ENCODE measurements at places on chromosomes 6 and 20.
A peak's percentile ranks its signal among the peaks of the same experiment; 100 is the strongest.

- DNase-seq, result no peak
Measured at GRCh38 chr6:111068109-111068865, 19.0 kb upstream of the SLC16A10 start.

DNA sequence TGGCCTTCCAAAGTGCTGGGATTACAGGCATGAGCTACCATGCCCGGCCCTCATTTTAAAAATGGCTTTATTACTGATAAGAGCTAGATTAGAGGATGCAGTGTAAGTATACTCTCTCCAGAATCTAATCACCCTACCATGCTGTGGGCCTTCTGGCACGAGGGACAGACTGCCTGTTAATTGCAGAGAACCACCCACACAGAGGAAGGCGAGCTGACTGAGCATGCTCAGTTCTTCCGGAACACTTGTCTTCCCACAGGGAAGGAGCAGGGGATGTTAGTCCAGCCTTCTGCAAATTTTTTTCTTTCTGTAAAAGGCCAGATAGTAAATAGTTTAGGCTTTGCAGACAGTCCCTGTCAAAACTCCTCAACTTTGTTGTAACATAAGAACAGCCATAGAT lies 48.9 kb downstream of the ALDH5A1 start:
- no peak for DNase-seq

GRCh38 chr6:45327956-45328522 lies at the start of gene RUNX2:
Gene RUNX2, plus strand, starts transcription at chr6:45328330. Its CDS starts 397 bp downstream, at chr6:45328727.
- peak; percentile 58 for DNase-seq

- DNase-seq, result peak; percentile 72
Measured at GRCh38 chr20:57582432-57583288, 21.8 kb downstream of the PCK1 start.

- DNase-seq, result peak; percentile 91
Measured at GRCh38 chr6:25732468-25733198, 21.9 kb upstream of the SLC17A4 start.

DNA sequence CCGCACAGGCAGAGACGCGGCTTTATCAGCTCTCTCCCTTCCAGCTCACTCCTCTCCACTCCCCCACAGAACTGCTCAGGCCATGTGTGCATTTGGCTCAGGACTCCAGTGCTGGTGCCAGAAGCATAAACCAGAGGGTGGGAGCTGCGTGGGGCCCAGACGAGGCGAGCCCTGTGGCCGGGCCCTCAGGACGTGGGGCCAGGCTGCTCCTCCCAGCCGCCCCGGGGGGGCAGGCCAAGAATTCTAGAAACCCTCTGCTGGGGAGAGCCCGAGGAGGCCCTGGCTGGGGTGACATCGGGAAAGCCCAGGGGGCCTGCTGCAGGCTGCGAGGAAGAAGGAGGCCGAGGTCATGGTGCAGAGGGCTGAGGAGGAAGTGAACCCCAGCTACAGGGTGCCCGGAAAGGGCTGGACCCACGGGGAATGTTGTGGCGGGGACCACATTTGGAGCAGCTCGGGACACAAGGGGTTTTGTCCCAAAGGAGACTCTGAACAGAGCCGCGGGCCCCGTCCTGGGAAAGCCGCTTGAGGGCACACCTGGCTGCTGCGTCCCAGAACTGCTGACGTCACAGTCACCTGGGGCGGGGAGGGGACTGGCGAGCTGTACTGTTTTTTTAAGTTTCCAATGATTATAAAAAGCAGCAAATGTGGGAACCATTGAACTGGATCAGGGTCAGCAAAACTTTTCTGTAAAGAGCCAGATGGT lies 107.1 kb downstream of the BANF2 start:
- peak; percentile 72 for DNase-seq

DNA sequence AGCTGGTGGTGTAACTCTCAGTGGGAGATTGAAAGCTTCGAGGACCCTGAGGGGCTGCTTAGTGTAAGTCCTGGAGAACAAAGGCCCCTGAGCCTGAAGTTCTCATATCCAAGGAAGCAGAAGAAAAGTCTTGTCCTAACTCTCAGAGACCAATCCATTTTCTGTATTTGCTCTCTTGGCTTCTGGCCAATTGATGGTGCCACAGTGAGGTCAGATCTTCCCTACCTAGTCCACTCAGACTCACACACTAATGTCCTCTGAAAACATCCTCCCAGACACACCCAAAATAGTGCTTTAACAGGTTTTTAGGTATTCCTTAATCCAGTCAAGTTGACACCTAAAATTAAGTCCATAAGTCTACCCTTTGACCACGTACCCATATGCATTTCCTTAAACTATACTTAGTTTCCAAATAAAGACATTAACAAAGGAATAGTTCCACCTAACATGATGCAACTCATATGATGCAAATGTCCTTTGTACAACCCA lies 29.4 kb downstream of the ZNF292 start:
- DNase-seq, result no peak

GRCh38 chr6:19301980-19302379 lies 535.2 kb upstream of the ID4 start:
- no peak for DNase-seq

DNA sequence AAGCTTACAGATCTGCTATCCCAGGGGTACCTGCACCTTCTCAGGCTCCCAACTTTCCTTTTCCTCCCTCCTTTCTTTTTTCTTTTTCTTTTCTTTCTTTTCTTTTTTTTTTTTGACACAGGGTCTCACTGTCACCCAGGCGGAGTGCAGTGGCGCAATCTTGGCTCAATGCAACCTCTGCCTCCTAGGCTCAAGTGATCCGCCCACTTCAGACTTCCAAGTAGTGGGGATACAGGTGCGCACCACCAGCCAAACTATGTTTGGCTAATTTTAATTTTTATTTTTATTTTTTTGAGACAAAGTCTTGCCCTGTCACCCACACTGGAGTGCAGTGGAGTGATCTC lies 36.0 kb downstream of the PIM1 start:
- no peak for DNase-seq

DNA sequence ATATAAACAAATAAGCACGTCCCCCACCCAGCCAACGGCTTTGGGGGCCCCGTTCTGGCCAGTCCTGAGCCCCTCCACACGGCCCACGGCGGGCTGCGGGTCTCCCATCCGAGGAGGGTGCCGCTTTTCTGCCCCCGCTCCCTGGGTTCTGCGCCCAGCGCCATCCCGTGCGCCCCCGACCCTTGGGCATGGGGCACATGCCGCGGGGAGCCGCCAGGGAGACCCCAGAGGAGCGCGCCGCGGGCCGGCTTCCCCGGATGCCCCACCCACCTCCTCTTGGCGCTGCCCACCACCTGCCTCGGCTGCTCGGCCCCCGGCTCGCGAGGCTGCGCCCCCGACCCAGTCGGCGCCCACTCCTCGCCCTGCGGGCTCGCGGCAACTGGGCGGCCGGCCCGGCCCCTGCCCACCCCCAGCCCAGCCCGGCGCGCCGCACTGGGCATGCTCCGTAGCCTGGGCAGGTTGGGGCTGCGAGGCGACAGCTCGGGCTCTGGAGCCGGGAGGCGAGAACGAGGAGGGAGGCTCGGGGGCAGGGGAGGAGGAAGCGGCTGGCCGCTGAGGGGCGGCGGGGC lies 570 bp upstream of the PLCB4 start:
- peak; percentile 90 for DNase-seq

DNA sequence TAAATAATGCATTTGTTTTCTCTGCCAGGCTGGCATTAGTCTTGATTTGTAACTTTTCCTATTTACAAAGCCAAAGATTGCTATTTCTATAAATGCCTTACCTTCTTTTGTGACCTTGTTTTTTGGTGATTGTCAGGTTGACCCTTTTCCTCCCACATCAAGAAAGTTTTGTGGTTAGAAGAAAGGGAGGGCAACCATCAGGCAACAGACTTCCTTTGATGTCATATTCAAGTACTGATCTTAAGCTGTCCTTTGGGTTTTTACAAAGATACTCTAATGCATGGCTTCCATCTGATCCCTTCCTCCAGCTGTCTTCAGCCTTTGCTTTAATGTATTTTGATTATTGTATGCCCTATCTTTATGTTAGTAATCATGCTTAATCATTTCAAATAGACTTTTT lies 23.9 kb downstream of the RNF217 start:
- no peak for DNase-seq

GRCh38 chr6:109236115-109237076 lies 141.1 kb downstream of the CEP57L1 start:
- DNase-seq, result peak; percentile 92

GRCh38 chr20:40293740-40294139 lies 395.3 kb downstream of the MAFB start:
- DNase-seq, result no peak

DNA sequence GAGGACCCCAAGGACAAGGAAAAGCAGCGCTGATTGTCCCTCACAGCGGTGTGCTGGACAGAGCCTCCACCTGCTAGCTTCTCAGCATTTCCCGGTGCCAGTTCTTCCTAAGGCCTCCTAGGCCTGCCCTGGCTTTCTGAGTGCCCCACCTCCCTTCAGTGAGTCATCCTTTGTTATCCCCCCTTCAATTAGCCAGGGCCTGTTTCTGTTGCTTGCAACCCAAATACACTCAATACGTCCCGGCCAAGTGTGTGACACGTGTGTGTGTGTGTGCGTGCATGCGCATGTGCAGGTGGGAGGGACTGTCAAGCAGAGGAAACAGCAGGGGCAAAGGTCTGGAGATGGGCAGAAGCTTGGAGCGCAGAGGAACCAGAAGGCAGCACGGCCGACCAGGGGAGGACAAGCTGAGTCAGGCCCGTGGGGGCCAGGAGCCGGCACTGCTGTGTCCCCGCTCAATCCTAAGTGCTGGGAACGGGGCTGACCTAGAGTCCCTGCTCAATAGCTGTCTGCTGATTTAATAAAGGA lies 159.8 kb downstream of the PREX1 start:
- DNase-seq, result no peak

- no peak for DNase-seq
Measured at GRCh38 chr20:24665741-24666191, 196.3 kb downstream of the SYNDIG1 start.

- DNase-seq, result no peak
Measured at GRCh38 chr6:144234399-144234798, 50.7 kb upstream of the UTRN start.

- peak; percentile 75 for DNase-seq
Measured at GRCh38 chr6:75204959-75205775, 686 bp downstream of the COL12A1 start.

DNA sequence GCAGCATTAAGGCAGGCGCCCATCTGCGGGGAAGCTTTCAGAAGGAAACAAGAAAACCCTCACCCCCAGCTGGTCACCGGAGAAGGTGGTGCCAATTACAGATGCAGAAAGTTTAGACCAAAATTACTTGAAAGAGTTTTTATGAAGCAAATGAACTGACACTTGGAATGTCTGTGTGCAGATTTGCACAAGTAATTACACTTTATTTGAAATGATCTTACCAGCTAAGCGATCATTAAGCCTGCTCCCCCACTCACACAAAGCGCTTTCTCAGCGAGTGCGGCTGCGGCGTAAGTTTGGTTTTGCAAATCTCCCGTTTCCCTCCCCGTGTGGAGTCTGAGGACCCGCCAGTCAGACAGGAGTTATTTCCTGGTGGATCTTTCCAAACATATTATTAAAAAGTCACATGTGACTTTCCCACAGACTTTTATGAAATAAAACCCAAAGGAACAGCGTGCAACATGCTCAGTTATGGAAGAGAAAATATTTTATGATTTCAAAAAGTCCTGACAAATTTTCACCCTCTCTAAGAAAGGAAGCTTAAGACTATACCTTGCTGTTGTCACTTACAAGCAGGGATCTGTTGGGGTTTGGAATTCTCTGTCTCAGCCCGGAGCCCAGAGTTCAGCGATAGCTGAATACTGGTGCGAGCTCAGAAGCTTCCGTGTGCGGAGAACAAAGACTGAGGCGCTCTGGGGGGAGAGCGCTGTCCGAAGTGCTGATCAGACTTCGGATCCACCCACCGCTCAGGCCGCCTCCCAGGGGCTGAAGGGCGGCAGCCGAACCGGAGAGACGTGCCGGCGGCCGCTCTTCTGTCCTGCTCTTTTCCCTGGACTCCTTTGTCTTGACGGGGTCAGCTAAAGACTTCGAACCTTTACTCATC lies 2.7 kb upstream of the MYT1 start:
- peak; percentile 94 for DNase-seq

DNA sequence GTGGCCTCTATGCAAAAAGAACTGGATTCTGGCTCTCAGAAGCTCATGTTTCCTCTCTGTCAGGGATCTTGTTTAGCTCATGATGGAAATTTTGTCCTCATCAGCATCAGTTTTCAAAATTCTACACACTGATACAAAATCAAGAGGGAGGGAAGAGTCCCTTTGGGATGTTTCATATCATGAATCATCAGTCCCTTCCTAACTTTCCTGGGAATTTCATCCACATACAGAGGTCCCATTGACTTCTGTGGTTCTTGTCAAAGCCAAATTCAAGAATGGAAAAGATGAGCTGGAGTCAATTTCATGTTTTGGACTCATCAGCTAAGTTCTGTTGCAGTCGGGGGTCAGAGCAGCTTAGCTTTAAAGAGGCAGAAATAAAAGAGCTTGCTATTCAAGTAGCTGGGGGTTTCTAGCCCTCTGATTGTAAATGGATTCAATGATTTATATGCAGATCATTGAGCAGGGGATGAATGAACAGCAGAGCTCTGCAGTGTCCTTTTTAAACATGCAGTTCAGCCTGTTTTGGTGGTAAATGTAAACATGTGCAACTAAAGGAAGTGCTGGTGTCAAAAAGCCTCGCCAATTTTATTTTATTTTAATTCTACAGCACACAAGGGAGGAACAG lies 21.3 kb upstream of the TMEM14A start:
- DNase-seq, result no peak

- peak; percentile 63 for DNase-seq
Measured at GRCh38 chr6:126063512-126064146, 77.3 kb downstream of the TRMT11 start.

GRCh38 chr6:140036196-140036595 lies 661.7 kb upstream of the CITED2 start:
- no peak for DNase-seq

- no peak for DNase-seq
Measured at GRCh38 chr20:33522256-33522820, 32.4 kb downstream of the CBFA2T2 start.

GRCh38 chr6:35362200-35362599 lies 19.8 kb downstream of the PPARD start:
- no peak for DNase-seq

DNA sequence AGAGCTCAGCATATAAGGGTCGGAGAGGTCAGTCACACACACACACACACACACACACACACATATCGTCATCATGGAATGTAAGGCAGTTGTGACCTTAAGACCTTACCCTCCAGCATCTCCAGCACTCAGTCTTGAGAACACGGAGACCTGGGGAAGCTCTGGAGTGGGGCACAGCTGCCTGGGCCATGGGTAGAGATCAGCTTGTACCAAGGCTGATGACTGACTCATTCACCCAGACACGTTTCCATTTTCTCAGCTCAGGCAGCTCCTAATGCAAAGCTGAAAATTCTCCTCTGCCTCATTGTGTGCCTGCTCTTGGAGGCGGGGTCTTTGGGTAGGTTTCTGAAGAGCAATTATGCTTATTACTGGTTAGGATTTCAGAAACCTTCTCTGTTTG lies 38.3 kb upstream of the PDYN start:
- DNase-seq, result no peak

- DNase-seq, result peak; percentile 72
Measured at GRCh38 chr6:107987805-107988204, 29.8 kb upstream of the SEC63 start.

Measured in endodermal cell (in vitro differentiated cells).